ENCODE measurements at places on chromosomes 7 and 10. TPM values are rescaled to one million over a fixed set of nuclear protein-coding genes. Genes with fewer than 3 reads are reported as not detected.

Gene C10orf62
- total RNA-seq = not detected

Gene ABCC2
- total RNA-seq = under 0.01 TPM

DNA sequence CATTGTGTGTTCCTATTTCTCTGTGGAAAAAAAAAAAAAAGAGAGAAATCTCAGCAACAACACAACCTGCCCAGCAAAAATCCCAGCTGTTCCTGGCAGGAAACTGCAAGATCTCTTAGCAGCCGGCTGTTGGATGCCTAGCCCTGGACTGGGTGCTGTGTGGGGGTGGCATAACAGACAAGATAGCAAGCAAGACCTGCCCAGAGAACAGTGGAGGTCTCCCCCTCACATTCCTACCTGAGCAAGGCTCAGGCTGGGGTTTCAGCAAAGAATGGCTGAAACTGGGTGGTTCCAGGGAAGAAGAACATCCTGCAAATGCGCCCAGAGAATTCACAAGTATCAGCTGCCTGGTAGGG lies 248.8 kb upstream of the ZMIZ1 start:
- H3K27me3 ChIP-seq = no peaks in the 10 kb centered on the region
- no peaks in the 10 kb centered on the region for H3K4me1 ChIP-seq
- H3K4me3 ChIP-seq = no peak overlapping the region
- no peaks in the 10 kb centered on the region for H3K36me3 ChIP-seq
- H3K27ac ChIP-seq = no peak overlapping the region
- no peak for DNase-seq

GRCh38 chr7:106616708-106617051 lies 44.3 kb downstream of the CCDC71L start:
- peak; percentile 56 for DNase-seq
- no peaks in the 10 kb centered on the region for H3K27me3 ChIP-seq
- peaks cover 66% of the 10 kb centered on the region for H3K4me1 ChIP-seq
- no peaks in the 10 kb centered on the region for H3K36me3 ChIP-seq
- H3K4me3 ChIP-seq = no peak overlapping the region

DNA sequence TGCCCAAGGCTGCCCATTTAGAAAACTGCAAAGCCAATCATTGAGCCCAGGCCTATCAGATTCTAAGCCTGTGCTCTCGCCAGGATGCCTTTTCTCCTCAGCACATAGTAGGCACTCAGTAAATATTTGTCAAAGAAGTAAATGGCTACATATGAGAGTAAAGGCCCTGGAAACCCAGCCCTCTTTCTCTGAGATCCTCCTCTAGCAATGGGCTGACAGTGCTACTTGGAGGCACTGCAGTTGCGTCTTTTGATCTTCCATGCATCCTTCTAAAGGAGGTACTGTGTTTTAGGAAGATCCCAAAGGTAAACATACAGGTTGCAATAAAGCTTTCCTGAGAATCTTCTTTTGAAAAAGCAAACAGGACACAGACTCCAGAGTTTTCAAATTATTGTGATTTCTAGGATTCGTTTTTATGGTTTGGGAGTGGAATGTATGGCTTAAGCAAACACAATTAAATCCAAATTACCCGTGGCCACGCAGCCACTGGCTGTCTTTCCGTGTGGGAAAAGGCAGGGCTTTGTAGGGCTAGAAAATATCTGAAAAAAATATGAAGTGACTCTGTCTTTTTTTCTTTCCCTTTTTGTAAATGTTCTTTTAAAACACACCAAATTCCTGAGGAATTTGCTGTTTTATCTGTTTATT lies 151.3 kb upstream of the BMPER start:
- H3K27me3 ChIP-seq = no peaks in the 10 kb centered on the region
- DNase-seq = no peak
- no peak overlapping the region for H3K4me3 ChIP-seq
- H3K4me1 ChIP-seq = peaks cover 38% of the 10 kb centered on the region
- no peak overlapping the region for H3K27ac ChIP-seq

DNA sequence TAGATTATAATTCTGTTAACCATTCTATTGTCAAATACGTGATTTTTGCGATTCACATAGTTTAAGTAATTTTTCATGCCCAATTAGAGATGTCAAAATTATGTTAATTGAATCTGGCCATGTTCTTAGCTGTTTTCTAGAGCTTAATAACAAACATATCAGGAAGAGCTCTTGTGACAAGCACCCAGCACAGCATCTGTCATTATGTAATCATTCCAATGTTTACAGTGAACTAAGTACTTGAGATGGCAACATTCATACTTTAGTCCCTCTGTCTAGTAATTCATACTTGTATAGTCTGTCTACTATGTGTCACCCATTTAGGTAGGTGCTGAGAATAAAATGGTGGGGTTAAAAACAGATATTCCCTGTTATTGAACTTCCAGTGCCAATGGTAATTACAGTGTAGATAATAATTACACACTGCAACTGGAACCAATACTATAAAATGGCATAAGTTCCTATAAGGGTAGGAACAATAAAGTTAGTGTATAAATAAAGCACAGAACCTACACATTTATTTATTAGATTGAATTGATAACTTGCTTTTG lies 55.2 kb downstream of the ZEB1 start:
- no peak overlapping the region for H3K4me3 ChIP-seq
- DNase-seq = peak; percentile 56
- peaks cover 24% of the 10 kb centered on the region for H3K4me1 ChIP-seq

DNA sequence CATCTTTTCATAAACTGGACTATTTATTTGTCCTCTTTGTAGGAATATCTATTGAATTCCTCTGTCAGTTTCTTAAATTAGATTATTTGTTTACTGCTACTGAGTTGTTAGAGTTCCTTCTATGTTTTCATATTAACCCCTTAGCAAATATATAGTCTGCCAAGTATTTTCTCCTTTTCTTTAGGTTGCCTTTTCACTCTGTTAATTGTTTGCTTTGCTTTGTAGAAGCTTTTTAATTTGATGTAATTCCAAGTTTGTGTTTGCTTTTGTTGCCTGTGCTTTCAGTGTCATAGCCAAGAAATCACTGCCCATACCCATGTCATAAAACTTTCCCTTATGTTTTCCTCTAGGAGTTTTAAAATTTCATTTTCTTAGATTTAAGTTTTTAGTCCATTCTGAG lies 256.2 kb upstream of the SEMA3A start:
- DNase-seq = no peak
- H3K36me3 ChIP-seq = no peaks in the 10 kb centered on the region
- H3K4me3 ChIP-seq = no peak overlapping the region
- no peaks in the 10 kb centered on the region for H3K27me3 ChIP-seq

DNA sequence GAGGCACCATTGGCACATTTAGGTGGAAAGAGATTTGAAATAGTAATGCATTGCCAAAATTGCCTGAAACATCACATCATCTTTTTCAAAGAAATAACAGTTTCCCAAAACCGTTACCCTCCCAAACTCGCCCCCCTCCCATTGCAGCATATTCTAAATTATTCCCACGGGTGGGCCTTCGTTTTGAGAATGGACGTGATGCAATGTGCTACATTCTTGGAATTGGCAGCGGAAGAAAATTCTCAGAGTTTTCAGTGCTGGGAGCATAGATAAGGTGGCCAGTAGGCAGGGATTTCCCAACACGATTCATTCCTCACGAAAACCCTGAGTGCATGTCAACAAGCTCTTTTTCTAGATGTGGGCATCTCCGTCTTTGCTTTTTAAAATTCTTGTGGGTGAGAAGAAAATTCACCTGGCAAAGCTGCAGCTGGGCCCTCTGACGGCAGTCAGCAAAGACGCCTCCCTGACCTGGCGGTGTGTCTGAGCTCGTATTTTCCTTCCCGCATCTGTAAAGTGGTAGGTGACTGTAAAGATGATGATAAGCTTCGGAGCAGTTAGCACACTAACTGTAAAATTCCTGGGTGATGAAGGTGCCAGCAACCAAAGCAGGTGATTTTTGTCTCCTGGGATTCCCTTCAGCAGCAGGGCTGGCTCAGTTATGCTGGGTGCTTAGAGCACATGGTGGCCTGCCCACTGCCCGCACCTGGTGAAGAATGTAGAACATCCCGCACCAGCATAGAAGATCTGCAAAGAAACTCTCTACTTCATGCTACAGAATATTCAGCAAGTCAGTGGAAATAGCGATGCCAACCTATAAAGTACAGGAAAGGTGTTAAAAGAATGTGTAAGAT lies 141.9 kb upstream of the KLF6 start:
- H3K4me3 ChIP-seq = no peak overlapping the region
- no peak for DNase-seq
- no peak overlapping the region for H3K27ac ChIP-seq
- no peaks in the 10 kb centered on the region for H3K36me3 ChIP-seq

- no peak overlapping the region for H3K4me3 ChIP-seq
- DNase-seq = peak; percentile 80
- H3K27ac ChIP-seq = no peak overlapping the region
- no peaks in the 10 kb centered on the region for H3K36me3 ChIP-seq
- peaks cover 15% of the 10 kb centered on the region for H3K4me1 ChIP-seq
- H3K27me3 ChIP-seq = no peaks in the 10 kb centered on the region
These were observed 134.3 kb downstream of the GRK5 start for GRCh38 chr10:119341459-119342301.

- peak; percentile 22 for DNase-seq
- H3K27ac ChIP-seq = no peak overlapping the region
- H3K36me3 ChIP-seq = peaks cover 28% of the 10 kb centered on the region
- no peak overlapping the region for H3K4me3 ChIP-seq
These were observed 83.2 kb downstream of the MLLT10 start for GRCh38 chr10:21617267-21617666.

Data from GM23248 (cell line).